ENCODE measurements at places on chromosomes 12 and 14.

GRCh38 chr12:110896559-110896958 is 23.8 kb downstream of the MYL2 start:
- DNase-seq: no peak

DNA sequence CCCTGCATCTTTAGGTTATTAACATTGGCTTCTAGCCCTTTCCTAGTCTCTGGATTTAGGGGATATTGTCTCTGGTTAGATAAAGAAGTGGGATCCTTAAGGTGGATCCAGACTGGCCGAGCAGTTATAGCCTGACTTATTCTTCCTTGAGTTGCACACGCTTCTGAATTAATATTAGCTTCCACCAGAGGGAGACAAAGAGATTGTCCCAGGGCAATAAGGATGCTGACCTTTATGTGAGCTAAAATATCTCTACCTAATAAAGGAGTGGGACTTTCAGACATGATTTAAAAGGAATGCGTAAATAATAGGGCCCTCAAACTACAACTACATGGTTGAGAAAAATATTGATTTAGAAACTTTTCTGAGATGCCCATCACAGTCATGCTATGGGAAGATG is 139.7 kb downstream of the SLCO1B3 start:
- DNase-seq: no peak

- DNase-seq: no peak
These were observed 2.4 kb downstream of the AREL1 start for GRCh38 chr14:74710480-74710879.

DNA sequence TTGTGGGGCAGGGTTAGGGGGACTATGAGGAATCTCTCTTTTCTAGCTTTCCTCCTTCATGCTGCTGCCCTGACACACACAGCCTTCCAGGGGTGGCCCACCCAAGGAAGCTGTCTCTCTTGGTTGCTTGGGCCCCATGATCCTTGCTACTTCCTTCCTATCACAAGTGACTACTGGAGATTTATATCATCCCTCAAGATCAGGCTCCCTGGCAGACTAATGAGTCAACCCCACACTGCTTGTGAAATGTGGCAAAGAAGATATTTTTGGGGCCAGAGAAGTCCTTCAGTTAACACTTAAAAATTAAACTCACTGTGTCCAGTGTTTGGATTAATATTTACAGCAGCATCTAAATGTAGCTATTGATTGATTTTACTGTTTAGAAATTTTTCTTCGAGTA is 1.5 kb downstream of the OR4E1 start:
- DNase-seq: no peak

DNA sequence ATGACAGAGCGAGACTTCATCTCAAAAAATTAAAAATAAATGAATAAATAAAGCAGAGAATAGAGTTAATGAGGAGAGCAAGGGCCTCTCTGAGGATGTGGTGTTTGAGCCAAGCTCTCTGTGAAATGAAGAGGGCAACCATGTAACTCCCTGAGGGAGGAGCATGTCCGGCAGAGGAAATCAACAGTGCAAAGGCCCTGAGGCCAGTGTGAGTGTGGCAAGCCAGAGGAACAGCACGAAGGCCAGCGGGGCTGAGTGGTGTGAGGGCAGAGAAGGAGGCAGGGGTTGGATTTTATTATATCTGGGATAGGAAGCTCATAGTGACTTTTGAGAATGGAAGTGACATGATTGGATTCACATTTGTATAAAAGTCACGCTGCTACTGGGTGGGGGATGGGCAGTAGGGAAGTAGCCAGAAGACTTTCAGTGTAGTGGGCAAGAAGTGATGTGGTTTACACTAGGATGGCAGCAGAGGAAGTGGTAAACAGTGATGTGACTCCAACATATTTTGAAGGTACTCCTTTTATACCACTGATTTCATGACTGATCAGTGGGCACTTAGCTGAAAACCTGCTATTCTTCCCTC is 10.3 kb upstream of the LRP1-AS start:
- DNase-seq: no peak

GRCh38 chr14:53948205-53948884 is 8.3 kb downstream of the BMP4 start:
- DNase-seq: no peak

DNA sequence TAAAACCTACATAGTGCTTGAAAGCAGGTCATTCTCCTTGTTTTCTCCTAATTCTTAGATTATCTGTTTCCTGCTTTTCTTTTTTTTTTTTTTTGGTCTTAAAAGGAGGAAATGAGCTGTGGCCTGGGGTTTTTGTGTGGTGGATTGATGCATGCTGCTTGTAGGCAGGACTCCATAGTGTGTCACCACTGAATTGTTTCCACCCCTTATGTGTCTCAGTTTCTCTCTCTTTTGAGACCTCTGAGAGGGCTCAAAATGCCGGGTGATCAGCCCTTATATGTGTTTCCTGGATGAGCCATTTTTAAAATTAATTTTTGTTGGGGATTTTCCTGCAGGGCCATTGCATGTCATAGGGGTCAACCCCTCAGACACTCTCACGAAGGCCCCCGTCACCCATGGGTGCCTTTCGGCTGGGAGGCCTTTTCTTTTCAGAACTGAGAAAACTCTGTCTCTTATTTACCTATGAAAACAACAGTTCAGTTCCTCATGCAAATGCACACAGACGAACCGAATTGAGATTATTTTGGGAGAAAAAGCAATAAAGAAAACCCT is 32.0 kb upstream of the LRRK2 start:
- no peak for DNase-seq

- no peak for DNase-seq
These were observed 44.0 kb upstream of the REP15 start for GRCh38 chr12:27652174-27652763.

DNA sequence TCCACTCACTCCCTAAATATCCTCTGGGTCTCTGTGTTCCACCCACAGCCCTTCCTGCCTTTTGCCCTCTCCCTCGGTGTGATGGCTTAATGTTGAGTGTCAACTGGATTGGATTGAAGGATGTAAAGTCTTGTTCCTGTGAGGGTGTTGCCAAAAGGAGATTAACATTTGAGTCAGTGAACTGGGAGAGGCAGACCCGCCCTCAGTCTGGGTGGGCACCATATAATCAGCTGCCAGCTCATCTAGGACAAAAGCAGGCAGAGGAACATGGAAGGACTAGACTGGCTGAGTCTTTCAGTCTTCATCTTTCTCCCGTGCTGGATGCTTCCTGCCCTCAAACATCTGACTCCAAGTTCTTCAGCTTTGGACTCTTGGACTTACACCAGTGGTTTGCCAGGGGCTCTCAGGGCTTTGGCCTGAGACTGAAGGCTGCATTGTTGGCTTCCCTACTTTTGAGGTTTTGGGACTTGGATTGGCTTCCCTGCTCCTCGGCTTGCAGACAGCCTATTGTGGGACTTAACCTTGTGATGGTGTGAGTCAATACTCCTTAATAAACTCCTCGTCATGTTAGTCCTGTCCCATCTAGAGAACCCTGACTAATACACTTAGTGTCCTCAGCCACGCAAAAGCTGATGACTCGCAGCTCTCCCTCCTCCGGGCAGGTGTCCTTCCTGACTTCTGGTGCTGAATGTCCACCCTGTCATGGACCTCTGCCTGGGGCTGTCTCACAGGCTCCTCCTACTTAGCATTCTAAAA is 5.9 kb downstream of the DGLUCY start:
- no peak for DNase-seq

- DNase-seq: no peak
These were observed 22.2 kb downstream of the TMEM30B start for GRCh38 chr14:61258985-61259384.

- DNase-seq: no peak
These were observed 49.6 kb upstream of the RASSF3 start for GRCh38 chr12:64560396-64561301.

GRCh38 chr12:68332728-68333630 is 817 bp upstream of the MDM1 start:
- DNase-seq: no peak

GRCh38 chr12:55683676-55684075 is 24.0 kb downstream of the ITGA7 start:
- DNase-seq: no peak

DNA sequence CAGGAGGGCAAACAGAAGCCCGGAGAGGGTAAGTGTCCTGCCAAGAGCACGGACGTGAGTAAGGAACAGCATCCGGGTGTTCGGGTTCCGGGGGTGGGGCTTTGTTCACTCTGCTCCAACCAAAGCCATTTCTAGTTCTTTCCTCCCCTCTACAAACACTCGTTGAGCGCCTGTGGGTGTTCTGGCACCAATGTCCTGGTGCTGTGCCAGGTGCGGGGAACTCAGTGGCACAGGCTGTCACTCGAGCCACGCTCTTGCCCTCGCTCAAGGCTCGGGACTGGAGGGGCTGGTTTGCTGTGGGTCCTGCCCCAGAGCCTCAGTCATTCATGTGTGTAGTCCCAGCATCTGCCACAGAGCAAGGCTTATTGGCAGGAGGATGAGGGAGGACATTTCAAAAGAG is 157.5 kb downstream of the CALM1 start:
- DNase-seq: no peak

DNA sequence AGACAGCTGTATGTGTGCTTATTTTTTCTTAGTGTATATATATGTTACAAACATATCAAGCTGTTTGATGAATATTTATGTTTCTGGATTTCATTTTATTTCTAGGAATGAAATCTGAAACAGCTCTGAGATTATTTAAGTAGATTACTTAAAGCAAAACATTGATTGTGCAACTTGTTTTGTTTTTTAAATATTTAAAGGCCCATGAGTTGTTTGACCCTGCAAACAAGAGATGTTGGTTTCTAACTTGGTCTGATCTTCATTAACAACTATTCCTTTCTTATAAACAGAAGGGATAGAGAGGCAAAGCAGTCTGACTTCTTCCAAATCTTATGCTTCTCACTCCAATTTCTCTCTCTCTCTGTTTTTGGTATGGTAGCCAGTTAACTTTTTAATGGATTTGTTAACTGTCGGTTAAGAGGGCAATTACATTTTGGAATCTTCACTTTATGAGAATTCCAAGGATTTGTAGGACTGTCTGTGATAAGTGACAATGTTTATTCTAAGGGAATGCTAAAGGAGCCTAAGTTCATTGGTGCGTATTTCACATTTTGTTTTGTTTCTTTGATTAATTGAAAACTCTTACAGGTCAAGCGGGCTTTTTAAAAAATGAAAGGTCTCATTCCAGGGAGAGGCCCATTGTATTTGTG is 102.6 kb upstream of the HMGA2 start:
- no peak for DNase-seq

DNA sequence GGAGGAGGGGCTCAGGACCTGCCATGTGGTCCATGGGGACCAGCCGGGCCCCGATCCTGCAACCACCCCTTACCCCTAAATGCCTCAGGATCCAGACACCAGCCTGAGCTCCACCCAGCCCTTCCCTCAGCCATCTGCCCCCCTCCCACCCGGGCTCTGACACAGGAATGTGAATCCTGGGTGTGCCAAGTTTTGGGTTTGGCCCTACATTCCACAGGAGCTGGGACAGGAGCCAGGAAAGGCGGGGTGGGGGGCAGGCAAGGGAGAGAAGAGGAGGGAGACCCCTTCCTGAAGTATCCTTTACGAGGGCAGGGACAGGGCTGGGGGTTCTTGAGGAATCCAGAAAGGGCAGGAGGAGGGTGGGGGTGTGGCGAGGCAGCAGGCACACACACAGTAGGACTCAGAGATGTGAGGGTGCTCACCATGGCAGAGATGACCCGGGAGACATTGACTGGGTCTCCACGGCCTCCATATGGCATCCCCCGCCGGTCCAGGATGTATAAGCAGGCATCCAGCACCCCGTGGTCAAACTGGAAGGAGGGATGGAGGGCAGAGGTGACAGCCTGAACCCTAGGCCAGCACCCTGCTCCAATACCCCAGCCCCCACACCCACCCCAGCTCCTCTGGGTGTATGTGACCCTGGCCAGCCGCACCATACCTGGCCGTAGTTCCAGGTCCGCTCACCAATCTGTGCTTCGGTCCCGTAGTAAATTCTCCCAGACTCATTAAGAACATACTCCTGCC is 3.5 kb downstream of the TGM1 start:
- no peak for DNase-seq

GRCh38 chr14:59333235-59333634 is 131.9 kb downstream of the GPR135 start:
- DNase-seq: no peak

DNA sequence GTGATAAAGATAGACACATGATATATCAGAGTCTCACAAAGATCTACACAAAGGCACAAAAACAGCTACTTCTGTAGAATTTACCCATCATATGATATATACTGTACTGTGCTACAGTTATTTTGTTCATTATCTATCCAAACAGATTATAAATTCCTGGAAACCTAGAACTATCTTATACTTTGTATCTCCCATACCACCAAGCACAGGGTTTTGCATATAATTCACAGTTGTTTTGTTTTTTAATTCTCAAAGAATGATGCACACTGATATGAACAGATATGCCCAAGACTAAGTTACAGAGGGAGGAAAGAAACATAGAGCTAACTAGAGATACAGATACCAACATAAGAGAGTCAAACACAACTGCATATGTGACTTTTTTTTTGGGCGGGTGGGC is 3.4 kb downstream of the PRKAG1 start:
- no peak for DNase-seq

GRCh38 chr14:103428723-103429556 is 43.7 kb downstream of the MARK3 start:
- DNase-seq: no peak

GRCh38 chr14:92534932-92535643 is 21.5 kb downstream of the RIN3 start:
- no peak for DNase-seq

GRCh38 chr12:122862872-122863701 is 27.8 kb downstream of the HIP1R start:
- DNase-seq: no peak

- no peak for DNase-seq
These were observed 17.3 kb downstream of the TNFAIP2 start for GRCh38 chr14:103140316-103141109.

GRCh38 chr12:131818821-131819585 is 9.2 kb upstream of the MMP17 start:
- no peak for DNase-seq

- no peak for DNase-seq
These were observed 27.4 kb downstream of the TAOK3 start for GRCh38 chr12:118345355-118345754.

DNA sequence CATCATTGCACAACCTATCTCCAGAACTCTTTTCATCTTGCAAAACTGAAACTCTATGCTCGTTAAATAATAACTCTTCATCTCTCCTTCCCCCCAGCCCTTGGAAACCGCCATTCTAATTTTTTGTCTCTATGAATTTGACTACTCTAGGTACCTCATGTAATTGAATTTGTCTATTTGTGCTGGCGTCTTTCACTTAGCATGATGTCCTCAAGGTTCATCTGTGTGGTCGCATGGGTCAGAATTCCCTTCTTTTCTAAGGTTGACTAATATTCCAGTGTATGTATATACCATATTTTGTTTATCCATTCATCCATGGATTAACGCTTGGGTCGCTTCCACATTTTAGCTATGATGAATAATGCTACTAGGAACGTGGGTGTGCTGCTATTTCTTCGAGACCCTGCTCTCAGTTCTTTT is 80.1 kb downstream of the PLXNC1 start:
- DNase-seq: no peak

DNA sequence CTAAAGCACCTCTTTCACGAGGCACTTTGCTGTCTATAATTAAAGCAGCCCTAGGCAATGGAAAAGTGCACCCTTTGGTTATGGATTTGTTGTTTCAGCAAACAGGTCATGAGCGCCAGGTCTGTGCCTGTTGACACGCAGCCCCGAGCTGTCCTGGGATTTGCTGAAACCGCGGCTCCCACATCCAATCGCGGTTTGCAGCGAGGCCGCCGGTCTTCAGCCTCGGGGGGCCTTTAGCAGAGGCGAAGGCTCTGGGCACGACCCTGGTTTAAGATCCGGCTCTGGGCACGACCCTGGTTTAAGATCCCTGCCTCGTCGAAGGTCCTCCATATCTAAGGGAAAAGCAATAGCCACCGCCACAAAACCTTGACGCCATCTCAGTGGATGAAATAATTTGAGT is 79.2 kb downstream of the GLT1D1 start:
- no peak for DNase-seq

GRCh38 chr12:62882140-62882539 is 52.8 kb downstream of the PPM1H start:
- DNase-seq: no peak

Data from vagina (tissue), 2 donors.